ENCODE measurements at places on chromosomes 16 and 17.

DNA sequence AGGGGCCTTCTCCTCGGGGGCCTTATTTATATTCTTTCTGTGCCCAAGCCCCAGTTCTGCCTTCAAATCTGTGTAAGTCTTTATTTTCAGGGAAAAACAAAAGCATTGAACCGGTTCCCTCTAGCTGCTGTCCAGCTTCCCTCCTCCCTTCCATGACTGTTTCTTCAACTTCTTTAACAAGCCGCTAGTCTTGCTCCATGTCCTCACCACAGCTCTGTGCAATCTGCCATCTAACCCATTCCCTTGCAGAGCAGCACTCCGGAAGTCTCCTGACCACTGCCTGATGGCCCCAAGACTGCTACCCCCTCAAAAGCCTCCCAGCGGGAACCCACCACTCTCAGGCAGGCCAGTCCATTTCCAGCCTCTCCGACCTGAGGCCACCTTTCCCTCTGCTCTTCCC is 16.9 kb downstream of the EMC8 start:
- DNase-seq = no peak

GRCh38 chr17:59155439-59156177 is at the start of gene PRR11:
Gene PRR11, plus strand, starts transcription at chr17:59155746. Its CDS starts 14,007 bp downstream, at chr17:59169753.
- peak; percentile 85 for DNase-seq

DNA sequence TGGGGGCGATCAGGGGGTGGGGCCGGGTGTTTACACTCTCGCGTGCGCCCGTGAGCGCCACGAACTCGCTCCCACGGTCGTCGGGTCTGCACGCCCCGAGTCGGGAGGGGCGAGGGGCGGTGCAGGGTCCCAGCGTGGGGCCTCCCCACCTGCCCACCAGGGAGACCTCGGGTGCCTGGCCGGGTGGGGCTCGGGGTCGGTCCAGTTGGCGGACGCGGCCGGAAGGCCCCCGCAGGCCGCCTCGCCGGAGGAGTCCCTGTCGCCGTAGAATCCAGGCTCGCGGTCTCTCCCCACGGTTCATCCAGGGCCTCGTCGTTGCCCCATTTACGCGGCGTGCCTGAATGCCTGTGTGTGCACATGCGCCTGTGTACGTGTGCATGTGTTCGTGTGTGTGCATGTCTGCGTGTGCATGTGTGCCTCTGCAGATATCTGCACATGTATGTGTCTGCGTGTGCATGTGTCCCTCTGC is 510 bp upstream of the RAB40B start:
- no peak for DNase-seq

GRCh38 chr16:46789499-46790414 is 41.2 kb downstream of the C16orf87 start:
- DNase-seq = peak; percentile 66

GRCh38 chr17:74356646-74357465 is 4.8 kb downstream of the BTBD17 start:
- no peak for DNase-seq

DNA sequence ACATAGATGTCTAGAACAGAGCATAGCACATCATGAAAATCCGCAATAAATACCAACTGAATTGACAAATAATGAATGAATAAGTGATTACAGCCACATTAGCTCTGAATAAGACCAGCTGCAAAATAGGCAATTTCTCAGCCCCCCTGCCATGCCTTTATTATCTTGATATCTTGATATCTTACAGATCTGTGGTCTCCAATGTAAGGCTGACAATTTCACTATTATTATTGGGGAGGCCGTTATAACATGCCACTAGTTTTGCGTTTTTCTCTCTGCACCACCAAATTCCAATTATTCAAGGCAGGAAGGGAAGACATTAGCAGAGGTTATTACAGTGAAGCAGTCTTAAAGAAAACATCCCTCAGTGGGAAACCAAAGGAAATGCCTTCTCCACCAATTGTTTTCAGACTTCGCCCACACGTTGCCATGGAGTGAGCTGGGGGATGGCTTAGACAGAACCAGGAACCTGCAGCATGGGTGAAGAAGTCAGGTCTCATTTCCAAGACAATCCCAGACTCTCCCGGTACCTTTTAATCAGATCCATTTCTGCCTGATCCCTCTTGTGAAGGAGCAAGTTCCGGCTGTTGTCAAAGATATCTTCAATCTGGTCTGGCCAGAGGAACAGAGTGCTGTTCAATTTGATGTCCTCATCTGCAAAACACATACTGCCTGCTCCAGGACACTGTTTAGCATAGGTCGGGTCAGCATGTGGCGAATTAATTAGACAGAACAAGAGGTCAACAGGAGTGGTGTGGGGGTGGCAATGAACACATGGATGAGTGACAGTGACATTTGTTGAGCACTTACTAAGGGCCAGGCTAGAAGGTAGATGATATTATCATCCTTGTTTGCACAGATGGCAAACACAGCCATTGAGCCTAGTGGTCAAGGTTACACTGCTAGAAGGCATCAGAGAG is 46.4 kb downstream of the DNAH3 start:
- DNase-seq = no peak

DNA sequence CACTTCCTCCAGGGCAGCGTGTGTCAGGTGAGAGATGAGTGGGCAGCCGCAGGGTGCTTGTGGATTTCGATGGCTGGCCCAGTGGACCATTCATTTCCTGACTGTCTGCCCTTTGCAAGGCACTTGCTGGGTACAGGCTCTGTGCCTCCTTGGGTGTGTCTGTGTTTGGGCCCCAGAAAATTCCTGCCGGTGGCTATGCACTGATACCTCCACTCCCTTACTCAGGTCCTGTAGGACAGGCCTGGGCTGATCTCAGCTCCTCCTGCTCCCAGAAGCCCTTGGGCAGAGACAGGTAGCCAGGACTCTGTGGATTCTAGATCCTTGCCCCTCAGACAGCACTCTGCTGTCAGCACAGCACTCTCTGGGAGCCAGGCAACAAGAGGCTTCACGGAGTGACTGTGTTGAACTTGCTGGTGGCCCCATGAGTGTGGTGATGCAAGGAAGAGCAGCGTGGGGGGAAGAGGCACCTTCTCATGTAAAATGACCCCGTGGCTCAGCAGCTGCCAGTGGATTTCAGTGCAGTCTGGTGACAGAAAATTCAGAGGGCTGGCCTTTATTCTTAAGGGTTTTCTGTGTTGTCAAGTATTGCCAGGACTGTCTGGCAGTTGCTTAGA is 29.0 kb downstream of the PGS1 start:
- no peak for DNase-seq

GRCh38 chr17:27756467-27757371 is 43.6 kb downstream of the NOS2 start:
- DNase-seq = no peak

DNA sequence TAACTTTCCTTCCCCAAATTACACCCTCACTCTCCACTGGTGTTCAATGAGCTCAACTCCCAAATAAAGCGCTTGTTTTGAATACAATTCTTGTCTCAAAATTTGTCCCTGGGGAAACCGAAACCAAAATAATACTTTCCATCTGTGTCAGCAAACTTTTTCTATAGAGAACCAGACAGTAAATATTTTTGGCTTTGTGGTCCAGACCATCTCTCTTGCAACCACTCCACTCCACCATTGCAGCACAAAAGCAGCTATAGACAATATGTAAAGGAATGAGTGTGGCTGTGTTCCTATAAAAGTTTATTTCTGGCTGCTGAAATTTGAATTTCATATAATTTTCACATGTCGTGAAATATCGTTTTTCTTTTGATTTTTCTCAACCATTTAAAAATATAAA is 84.6 kb upstream of the ERCC4 start:
- DNase-seq = no peak

DNA sequence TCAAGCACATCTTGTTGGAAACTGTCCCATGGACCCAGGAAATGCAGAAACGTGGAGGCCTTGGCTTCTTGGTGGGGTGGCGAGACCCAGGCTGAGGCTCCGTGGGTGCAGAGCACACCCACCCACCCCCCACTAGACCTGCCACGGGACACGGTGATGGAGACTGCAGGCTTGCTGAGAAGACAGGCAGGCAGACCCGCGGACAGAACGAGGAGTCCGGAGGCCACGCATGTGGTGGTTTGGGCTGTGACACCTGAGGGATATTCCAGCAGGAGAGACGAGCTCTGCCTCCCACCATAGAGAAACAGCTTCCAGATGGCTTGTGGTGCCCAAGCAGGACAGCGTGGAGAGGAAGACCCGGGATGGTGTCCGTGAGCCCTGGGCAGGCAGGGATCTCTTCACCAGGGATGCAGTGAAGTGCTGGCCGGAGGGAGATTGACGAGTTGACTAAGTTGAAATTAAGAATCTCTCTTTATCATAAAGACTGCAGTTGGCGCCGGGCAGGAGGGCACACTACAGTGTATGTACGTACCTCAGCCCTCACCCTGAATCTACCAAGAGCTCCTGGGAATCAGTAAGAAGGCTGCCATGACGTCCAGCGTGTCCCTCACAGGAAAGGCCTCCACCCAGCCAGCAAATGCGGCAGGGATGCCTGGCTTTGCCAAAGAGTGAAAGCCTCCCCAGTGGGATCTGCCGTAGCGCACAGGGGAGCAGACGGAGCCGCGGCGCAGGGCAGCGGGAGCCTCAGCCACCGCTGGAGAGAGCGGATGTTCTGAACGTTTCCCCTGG is 8.2 kb downstream of the UBE2I start:
- DNase-seq = no peak

DNA sequence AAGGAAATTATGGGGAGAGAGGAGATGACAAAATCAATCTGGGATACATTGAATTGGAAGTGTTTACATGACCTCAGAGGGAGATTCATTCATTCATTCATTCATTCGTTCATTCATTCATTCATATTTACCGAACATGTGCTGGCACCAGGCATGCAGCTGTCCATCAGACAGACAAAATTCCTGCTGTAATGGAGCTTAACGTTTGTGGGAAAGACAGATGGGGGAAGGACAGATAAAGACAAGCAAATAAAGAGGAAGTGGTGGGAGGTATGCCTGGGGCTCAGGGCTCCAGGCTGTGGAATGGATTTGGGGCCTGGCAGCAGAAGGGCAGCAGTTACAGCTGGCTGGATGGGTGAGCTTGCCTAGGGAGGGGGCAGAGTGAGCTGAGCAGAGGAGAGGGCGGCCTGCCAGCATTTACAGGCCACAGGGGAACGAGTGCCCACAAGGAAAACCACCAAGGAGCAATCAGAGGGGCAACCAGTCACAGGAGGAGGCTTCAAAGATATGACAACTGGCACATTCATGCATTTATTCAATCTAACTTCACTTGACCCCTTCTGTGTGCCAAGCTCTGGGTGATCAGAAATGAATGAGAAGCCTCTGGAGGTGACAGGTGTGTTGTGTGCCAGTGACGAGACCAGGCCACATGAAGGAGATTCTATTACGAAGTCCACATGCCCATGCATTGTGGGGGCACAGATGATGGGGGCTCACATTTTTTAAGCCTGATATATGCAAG is 48.5 kb downstream of the ARHGAP27 start:
- DNase-seq = no peak

- DNase-seq = no peak
Measured at GRCh38 chr17:52228823-52229222, 70.3 kb upstream of the CA10 start.

DNA sequence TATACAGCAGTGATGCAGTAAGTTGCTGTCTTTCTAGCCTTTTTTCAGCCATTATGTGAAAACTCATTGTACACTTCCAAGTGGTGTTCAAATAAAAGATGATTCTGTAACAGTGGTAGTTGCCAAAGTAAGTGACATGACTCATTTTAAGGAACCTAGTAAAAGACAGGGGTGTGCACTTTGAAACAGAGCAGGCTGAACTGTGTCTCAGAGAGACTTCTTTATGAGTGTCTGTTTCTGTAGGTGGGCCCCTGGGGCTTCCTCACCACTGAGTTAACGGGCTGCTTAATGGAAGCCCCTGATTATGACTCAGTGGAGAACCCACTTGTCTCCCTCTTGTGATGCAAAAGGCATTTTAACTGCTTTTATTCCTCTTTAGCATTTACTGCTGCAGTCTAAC is 147.3 kb downstream of the PCTP start:
- DNase-seq = no peak

DNA sequence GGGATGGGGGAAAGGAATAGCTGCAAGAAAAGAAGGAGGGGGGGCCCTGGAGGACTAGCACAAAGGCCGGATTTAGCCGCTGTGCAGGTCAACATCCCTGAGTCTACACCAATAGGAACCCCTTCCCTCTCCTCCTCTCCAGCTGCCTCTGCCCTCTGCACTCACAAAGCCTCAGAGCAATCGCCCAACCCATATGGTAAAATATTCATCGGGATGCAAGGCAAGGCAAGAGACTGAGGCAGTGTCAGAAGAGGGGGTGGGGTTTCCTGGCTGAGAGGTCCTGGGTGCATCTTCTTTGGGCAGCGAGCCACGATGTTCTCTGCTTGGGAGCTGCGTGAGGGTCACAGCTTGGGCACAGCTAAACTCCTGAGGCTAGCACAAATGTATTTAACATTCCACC is 115.5 kb upstream of the NLRP1 start:
- no peak for DNase-seq

GRCh38 chr17:31198026-31198425 is 99.0 kb downstream of the OMG start:
- no peak for DNase-seq

DNA sequence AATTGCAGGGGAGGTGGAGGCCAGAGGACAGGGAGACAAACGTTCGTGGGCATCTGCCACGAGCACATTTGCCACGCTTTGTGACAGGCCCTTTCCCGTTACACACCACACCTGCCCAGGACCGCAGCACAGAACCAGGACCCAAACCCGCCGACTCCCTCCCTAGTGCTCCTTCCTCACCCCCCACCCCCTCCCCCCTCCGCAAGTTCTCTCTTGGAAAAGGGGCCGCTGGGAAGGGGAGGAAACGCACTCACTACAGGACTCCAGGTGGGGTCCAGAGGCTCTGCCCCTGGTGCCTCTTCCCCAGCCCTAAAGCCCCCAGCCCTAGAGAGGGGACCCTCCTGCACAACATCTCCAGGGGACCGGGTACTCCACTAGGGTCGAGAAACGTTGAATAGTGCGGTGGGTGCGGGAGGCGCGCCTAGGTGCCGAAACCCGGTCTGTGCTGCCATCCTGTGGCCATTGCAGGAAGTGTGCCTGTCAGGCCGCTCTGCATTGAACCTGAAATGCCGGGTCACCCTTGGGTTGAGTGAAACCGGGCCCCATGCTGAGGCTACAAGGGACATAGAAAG is 21.9 kb upstream of the EIF1 start:
- DNase-seq = peak; percentile 80

- DNase-seq = no peak
Measured at GRCh38 chr16:77894162-77894561, 105.8 kb downstream of the VAT1L start.

DNA sequence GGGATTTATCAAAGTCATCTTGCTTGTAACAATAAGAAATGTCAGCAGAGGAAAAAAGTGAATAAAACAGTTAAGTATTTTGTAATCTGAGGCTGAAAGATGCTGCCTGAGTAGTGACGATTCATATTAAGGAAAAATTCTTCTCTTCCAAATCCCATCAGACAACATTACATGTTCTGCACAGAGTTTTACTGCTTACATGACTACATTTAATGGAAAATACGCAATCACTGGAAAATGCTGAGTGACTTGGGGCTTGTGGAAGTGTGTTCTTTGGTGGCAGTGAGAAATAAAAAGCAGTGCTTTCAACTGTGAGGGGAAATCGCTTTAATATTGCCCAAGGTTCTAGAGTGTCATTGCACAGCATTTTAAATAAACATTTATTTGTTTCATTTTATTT is 1025.2 kb upstream of the GOT2 start:
- no peak for DNase-seq

GRCh38 chr17:77510133-77510796 is 369.5 kb downstream of the SEC14L1 start:
- DNase-seq = no peak

Measured in activated CD4-positive, alpha-beta T cell treated with anti-CD3 and anti-CD28 coated beads for 1 hour (primary cell).